Muscle of leg (tissue), 16 donors: ENCODE measurements at places on chromosomes 12 and 14. TPM values are rescaled to one million over a fixed set of nuclear protein-coding genes. Genes with fewer than 3 reads are reported as not detected.

FSCB gene
- 0.04 TPM for total RNA-seq

P2RX7 gene
- 1.6 TPM for total RNA-seq

SAMD15 gene
- total RNA-seq = 0.44 TPM

OTUB2 gene
- total RNA-seq = 0.93 TPM

- no peaks in the 10 kb centered on the region for H3K27me3 ChIP-seq
- DNase-seq = no peak
- no peaks in the 10 kb centered on the region for H3K36me3 ChIP-seq
- no peak overlapping the region for H3K4me3 ChIP-seq
- H3K27ac ChIP-seq = no peak overlapping the region
These were observed 30.6 kb downstream of the TAOK3 start for GRCh38 chr12:118342090-118342489.

- H3K4me1 ChIP-seq = no peaks in the 10 kb centered on the region
- H3K4me3 ChIP-seq = no peak overlapping the region
- H3K27ac ChIP-seq = no peak overlapping the region
- H3K27me3 ChIP-seq = no peaks in the 10 kb centered on the region
- no peak for DNase-seq
These were observed 1.7 kb downstream of the OLR1 start for GRCh38 chr12:10170216-10170615.

- H3K27ac ChIP-seq = peak overlapping the region; percentile 20
- no peaks in the 10 kb centered on the region for H3K27me3 ChIP-seq
- H3K36me3 ChIP-seq = peaks cover 11% of the 10 kb centered on the region
- H3K4me1 ChIP-seq = peaks cover 4% of the 10 kb centered on the region
These were observed 109.6 kb downstream of the BCAT1 start for GRCh38 chr12:24839268-24839791.

DNA sequence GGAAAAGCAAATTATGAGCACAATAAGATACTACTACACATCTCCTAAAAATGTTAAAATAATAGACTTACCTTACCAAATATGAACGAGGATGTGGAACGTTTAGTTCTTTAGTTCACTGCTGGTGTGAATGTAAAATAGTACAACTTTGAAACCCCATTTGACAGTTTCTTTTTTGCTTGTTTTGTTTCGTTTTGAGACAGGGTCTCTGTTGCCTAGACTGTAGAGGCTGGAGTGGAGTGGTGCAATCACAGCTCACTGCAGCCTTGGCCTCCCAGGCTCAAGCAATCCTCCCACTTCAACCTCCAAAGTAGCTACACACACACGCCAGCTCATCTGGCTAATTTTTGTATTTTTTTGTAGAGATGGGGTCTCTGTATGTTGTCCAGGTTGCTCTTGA lies 136.4 kb upstream of the FAR2 start:
- no peaks in the 10 kb centered on the region for H3K36me3 ChIP-seq
- no peak overlapping the region for H3K27ac ChIP-seq
- DNase-seq = no peak
- no peaks in the 10 kb centered on the region for H3K4me1 ChIP-seq
- H3K27me3 ChIP-seq = no peaks in the 10 kb centered on the region
- H3K4me3 ChIP-seq = no peak overlapping the region

DNA sequence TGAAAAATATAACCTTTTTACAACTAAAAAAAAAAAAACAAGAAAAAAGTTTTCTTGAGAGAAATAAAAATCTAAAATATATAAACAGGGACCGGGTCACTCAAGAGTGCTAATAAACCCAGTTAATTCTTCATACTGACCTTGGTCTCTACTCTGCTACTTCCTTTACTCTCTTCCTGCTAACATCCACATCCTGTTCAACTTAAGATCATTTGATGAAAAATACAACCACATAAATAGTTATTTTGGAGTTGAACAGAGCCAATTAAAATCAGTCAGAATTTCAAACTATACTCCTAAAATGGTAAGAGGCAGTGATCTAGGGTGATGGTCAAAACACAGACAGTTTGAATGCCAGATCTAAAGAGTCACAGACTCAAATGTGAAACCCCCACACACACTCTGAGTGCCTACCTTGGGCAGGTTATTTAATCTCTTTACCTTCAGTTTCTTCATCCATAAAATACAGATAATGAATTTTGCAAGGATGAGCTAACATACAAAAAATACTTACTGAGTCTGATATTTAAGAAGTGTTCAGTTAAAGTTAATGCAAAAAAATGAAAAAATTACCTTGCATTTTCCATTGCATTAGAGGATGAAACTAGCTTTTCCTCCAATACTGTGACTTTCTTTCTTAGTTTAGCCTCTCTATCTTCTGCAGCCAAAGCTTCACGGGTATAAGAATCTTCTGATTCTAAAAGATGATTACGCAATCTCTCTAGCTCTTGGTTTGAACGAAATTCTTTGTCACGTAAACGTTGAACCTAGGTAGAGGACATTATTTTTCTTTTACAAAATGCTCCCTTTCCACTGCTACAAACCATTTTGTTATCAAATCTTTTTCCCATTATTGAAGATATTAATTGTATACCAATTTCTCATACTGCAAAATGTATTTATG lies 40.9 kb downstream of the TRIP11 start:
- peaks cover 7% of the 10 kb centered on the region for H3K36me3 ChIP-seq
- H3K27me3 ChIP-seq = no peaks in the 10 kb centered on the region
- no peak overlapping the region for H3K4me3 ChIP-seq
- no peaks in the 10 kb centered on the region for H3K4me1 ChIP-seq
- peak; percentile 16 for DNase-seq

GRCh38 chr12:18054925-18055619 lies 34.9 kb downstream of the RERGL start:
- H3K4me3 ChIP-seq = no peak overlapping the region
- H3K4me1 ChIP-seq = no peaks in the 10 kb centered on the region
- DNase-seq = peak; percentile 38
- H3K27me3 ChIP-seq = no peaks in the 10 kb centered on the region
- H3K36me3 ChIP-seq = no peaks in the 10 kb centered on the region
